Uterine smooth muscle cell (primary cell): ENCODE measurements at places on chromosomes 3 and 15. TPM values are rescaled to one million over a fixed set of nuclear protein-coding genes. Genes with fewer than 3 reads are reported as not detected.

The SEMA6D gene
- total RNA-seq = 4.2 and 4.5 TPM in 2 replicates

The P3H2 gene
- total RNA-seq = 14.1 and 15.7 TPM in 2 replicates

The NUTM1 gene
- not detected in 2 replicates for total RNA-seq

The TMC3 gene
- total RNA-seq = not detected in 2 replicates

The CLDN18 gene
- total RNA-seq = 0.12 TPM in 1 of 2 replicates, not detected in the other

The CPNE9 gene
- not detected in 2 replicates for total RNA-seq

The DPP8 gene
- 44.0 and 44.2 TPM in 2 replicates for total RNA-seq

The LEKR1 gene
- total RNA-seq = 0.37 and 1.3 TPM in 2 replicates

The LSAMP gene
- 1.00 and 2.9 TPM in 2 replicates for total RNA-seq

The ZBED2 gene
- total RNA-seq = under 0.01 TPM in 1 of 2 replicates, not detected in the other

The INKA1 gene
- total RNA-seq = 3.7 and 5.4 TPM in 2 replicates

The GP9 gene
- total RNA-seq = not detected in 2 replicates

The EPHA3 gene
- 1.9 and 2.2 TPM in 2 replicates for total RNA-seq

The CTDSPL gene
- 31.8 and 38.2 TPM in 2 replicates for total RNA-seq

The STAC gene
- 7.7 and 10.2 TPM in 2 replicates for total RNA-seq

The ECE2 gene
- under 0.01 TPM in 1 of 2 replicates, not detected in the other for total RNA-seq

The CLSTN2 gene
- total RNA-seq = 0.50 and 1.00 TPM in 2 replicates

The MORC1 gene
- not detected in 2 replicates for total RNA-seq

The TJP1 gene
- 69.2 and 69.4 TPM in 2 replicates for total RNA-seq

The SEMA3B gene
- 6.8 and 29.5 TPM in 2 replicates for total RNA-seq

The PLCH1 gene
- 0.11 and 0.12 TPM in 2 replicates for total RNA-seq

The CLEC3B gene
- 0.25 TPM in 1 of 2 replicates, not detected in the other for total RNA-seq

The SV2B gene
- total RNA-seq = under 0.01 and 0.12 TPM in 2 replicates

The MEX3B gene
- 2.2 and 6.4 TPM in 2 replicates for total RNA-seq

The TOMM70 gene
- 67.1 and 71.4 TPM in 2 replicates for total RNA-seq

The SCN5A gene
- total RNA-seq = 0.66 and 0.75 TPM in 2 replicates

The LRRC49 gene
- 19.7 and 20.5 TPM in 2 replicates for total RNA-seq

The KBTBD12 gene
- total RNA-seq = not detected in 2 replicates

The PLIN1 gene
- total RNA-seq = 0.12 and 0.22 TPM in 2 replicates

The GOLGA6L7 gene
- total RNA-seq = not detected in 2 replicates

The BOC gene
- 16.6 and 21.1 TPM in 2 replicates for total RNA-seq

The PPM1M gene
- total RNA-seq = 16.6 and 33.1 TPM in 2 replicates

The GLT8D1 gene
- 99.9 and 129 TPM in 2 replicates for total RNA-seq

The TUSC7 gene
- total RNA-seq = not detected in 2 replicates

The TMCC1 gene
- 11.0 and 18.4 TPM in 2 replicates for total RNA-seq

The GAP43 gene
- total RNA-seq = 0.50 and 1.5 TPM in 2 replicates

The C3orf49 gene
- not detected in 2 replicates for total RNA-seq

The SI gene
- total RNA-seq = not detected in 2 replicates

The BSN gene
- under 0.01 and 0.12 TPM in 2 replicates for total RNA-seq

The ZMYND10 gene
- 1.2 and 2.3 TPM in 2 replicates for total RNA-seq

The ZNF385D gene
- total RNA-seq = 0.66 and 0.75 TPM in 2 replicates

The ERICH6 gene
- total RNA-seq = 0.22 TPM in 1 of 2 replicates, not detected in the other

The P2RY13 gene
- total RNA-seq = not detected in 2 replicates

The TMEM158 gene
- total RNA-seq = 277 and 375 TPM in 2 replicates

The LARP6 gene
- 143 and 174 TPM in 2 replicates for total RNA-seq

The TRPC1 gene
- 43.5 and 51.9 TPM in 2 replicates for total RNA-seq

The CYP19A1 gene
- 0.12 and 0.55 TPM in 2 replicates for total RNA-seq

The SERPINI2 gene
- total RNA-seq = not detected in 2 replicates

The SLC6A11 gene
- not detected in 2 replicates for total RNA-seq

The GPR27 gene
- 0.11 and 0.12 TPM in 2 replicates for total RNA-seq

The CORO2B gene
- 26.7 and 50.8 TPM in 2 replicates for total RNA-seq

The SYNPR gene
- not detected in 2 replicates for total RNA-seq

The GOLGA6B gene
- total RNA-seq = not detected in 2 replicates
